ENCODE measurements at places on chromosomes 7 and 10.

DNA sequence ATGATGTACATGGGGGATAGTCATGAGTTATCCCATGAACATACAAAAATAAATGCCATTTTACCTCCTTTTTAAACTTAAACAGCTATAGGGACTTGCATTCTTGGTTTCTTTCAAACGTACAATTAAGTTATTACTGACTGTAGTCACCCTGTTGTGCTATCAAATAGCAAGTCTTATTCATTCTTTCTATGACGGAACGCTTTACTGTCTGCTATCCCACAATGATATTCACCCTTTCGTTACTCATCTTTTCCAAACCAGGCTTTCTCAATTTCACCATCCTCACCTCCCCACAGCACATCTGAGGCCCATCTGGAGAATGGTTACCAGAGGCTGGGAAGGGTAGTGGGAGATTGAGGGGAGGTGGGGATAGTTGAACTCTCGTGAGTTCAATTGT is 218.8 kb downstream of the PHF14 start:
- no peak for DNase-seq

GRCh38 chr7:116532102-116532688 is 7.4 kb downstream of the CAV1 start:
- DNase-seq = no peak

DNA sequence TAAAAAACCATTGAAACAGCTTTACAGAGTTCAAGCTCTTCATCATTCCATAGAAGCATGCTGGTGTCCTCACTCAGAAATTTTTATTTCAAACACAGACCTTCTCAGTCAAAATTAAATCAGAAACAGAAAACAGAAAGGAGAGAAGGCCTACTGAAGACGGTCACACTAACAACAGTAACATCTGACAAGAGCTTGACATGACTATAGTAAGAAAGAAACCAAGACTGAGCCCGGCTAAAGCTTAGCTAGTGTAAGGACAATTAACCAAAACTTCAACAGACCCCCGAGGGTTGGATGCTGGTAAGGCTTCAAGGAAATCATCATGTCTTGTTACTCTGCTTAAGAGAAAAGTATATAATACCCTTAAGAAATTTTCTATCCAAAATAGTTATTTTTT is 38.6 kb downstream of the MTPN start:
- no peak for DNase-seq

DNA sequence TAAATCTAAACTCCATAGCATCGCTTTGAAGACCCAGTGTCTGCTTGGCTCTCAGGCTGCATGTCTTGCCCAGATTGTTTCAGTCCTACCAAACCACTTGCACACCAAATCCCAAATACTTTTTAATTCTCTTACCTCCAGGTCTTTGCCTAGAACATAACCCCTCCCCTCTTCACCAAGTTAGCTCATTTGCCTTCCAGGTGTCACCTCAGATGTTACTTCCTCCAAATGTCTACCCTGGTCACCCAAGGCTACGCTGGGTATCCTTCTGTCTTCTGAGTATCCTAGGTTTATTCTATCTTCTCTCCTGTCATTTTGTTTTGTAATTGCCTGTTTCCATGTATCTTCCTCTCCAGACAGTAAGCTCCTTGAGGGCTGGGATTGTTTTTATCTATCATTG is 11.1 kb downstream of the SLC25A28 start:
- no peak for DNase-seq

- no peak for DNase-seq
These were observed 4.0 kb downstream of the OPN4 start for GRCh38 chr10:86658261-86658741.

- DNase-seq = no peak
These were observed 3.8 kb downstream of the HILPDA start for GRCh38 chr7:128459394-128459878.

- no peak for DNase-seq
These were observed 646.0 kb downstream of the PARD3 start for GRCh38 chr10:34169131-34169530.

- DNase-seq = no peak
These were observed 120.4 kb upstream of the TARP start for GRCh38 chr7:38393874-38394273.

DNA sequence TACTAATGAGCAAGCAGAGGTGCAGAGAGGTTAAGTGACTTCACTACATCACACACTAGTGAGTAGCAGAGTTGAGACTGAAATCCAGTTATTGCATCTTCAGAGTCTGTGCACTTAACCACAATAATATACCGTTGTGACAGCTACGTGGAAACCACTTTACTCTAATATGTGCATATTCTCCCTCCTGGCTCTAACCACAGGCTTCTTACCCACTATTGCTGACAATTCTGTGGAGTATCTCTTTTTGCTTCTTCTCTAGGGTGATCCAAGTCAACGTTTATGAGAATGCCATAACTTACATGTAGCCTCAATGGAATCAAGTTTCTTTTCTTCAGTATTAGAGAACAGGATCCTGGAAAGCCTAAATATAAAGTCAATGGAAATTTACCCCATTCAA is 64.2 kb upstream of the MEOX2 start:
- no peak for DNase-seq

GRCh38 chr7:20348125-20348807 is 17.6 kb downstream of the ITGB8 start:
- DNase-seq = no peak

- DNase-seq = peak; percentile 44
These were observed 41.9 kb upstream of the SYPL1 start for GRCh38 chr7:106153891-106154449.

DNA sequence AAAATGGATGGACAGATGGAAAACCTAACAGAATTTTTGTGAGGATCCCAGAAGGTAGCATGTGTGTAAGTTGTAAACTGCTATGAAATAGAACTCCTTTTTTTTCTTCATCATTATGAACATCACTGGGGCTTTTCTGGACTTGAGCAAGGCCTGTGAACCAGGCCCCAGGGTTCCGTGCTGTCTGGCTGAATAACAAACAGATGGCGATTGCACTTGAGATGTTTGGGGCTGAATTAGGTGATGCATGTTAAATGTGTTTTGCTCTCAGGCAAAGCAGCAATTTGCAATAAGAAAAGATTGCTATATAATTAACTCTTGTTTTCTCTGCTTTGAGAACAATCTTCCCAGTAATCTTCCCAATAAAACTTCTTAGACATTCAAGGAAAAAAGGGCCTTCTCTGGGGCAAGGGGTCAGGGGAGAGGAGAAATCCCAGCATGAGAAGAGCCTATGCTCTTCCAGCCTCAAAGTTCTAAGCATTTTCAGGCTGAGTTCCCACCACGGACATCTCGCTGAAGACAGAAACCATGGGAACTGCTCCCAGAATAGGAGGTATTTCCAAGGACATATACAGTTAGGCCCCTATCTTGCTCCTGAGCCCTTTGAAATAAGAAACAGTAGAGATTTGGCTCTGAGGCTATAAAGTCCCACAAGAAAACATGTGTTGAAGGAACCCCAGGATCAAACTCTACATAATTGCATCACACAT is 98.7 kb downstream of the ITIH5 start:
- no peak for DNase-seq

DNA sequence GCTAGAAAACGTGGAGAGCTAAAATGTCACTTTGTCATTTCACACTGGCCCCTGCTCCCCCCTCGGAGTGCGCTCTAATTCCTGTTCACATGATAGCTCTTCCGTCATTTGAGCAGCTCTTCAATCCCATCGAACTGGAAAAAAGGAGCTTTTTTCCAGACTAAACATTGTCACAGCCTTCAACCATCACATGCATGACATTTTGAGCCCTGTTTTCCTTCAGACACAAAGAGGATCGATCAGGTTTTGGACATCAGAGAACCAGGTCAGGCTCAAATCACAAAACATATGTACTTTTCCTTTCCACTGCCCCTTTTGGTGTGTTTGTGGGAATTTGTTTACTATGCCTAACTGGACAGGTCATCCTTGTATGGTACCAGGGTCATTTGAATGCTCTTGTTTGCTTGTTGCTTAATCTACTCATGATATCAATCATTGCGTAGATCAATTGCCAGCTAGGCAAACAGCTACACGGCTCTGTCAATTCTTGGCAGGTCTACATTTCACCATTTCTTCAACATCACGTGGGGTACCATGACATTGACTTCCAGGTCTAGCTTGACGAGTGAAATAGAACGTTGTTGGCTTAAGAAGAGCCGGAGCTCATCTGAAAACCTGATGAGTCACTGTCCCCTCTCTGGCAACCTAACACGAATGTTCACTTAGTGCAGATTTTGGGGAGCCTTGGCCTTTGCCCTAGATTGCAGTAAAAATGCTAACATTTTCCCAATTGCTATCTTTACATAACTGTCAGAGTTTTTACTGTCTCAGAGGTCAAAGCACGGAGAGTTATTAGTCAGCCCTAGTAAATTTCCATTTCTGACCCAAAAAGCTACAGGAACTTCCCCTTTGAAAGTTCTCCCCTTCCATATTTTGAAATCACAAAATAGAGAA is 87.3 kb downstream of the LYZL2 start:
- no peak for DNase-seq

GRCh38 chr7:11753433-11753832 is 78.6 kb downstream of the THSD7A start:
- DNase-seq = no peak

DNA sequence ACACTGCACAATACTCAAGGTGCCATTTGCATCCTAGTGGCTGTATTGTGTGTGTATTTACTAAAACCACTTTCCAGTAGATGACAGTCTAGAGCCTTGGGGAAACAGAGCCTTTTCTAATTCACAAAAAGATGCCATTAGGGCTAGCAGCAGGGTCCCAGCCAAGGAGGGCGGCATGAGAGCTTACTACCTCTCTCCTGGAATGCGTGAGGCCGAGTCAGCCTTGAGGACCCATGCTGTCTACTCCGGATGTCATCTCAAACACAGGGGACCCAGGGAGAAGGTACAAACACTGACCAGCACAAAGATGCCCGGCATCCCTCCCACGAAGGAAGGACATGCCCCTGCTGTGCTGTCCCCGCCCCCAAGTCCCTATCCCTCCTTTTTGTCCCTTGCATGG is 65.5 kb downstream of the CYCS start:
- no peak for DNase-seq

All from stimulated activated CD8-positive, alpha-beta memory T cell treated with anti-CD3 and anti-CD28 coated beads, Interleukin-4, amount 100 ng/mL, for 4 hours (primary cell).